ENCODE measurements at places on chromosomes 4 and X. TPM values are rescaled to one million over a fixed set of nuclear protein-coding genes. Genes with fewer than 3 reads are reported as not detected.
A peak's percentile ranks its signal among the peaks of the same experiment; 100 is the strongest.

- no peak for DNase-seq
Measured at GRCh38 chr4:2592572-2592971, 56.1 kb downstream of the FAM193A start.

GRCh38 chrX:127552571-127552970 is 499.6 kb downstream of the ACTRT1 start:
- DNase-seq, result no peak

GRCh38 chr4:114384629-114385028 is 214.0 kb upstream of the UGT8 start:
- DNase-seq, result no peak

DNA sequence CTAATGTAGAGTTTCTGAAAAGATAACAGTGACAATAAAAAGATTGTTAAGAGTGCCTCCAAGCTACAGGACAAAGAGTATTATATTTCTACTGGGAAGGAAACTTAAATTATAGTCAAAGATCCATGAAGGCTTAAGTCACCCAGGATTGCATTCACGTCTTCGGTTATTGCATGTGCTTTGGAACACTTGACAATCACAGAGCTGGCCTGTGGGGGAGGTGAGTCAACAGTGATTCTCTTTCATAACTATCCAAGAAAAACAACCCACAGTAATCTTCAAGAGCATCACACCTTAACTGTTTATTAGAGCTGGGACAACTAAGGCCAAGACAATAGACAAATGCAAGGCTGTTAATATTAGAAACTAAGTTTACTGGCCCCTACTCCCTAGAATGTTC is 40.3 kb downstream of the PDGFC start:
- no peak for DNase-seq

DNA sequence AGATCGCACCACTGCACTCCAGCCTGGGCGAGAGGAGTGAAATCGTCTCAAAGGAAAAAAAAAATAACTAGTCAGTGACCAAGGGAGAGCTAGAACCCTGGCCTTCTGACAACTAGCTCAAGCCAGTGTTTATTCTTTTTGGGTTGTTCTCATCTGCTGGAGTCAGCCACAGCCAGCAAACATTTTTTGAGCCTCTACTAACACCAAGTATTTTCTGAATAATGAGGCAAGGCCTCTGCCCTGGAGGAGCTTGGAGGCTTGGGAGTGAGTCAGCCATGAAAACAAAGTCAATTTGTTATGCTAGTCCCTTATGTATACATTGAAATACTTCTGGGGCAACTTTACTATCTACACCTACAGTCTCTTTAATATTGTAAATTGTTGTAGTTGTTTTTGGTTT is 46.5 kb downstream of the TMA16 start:
- DNase-seq, result no peak

DNA sequence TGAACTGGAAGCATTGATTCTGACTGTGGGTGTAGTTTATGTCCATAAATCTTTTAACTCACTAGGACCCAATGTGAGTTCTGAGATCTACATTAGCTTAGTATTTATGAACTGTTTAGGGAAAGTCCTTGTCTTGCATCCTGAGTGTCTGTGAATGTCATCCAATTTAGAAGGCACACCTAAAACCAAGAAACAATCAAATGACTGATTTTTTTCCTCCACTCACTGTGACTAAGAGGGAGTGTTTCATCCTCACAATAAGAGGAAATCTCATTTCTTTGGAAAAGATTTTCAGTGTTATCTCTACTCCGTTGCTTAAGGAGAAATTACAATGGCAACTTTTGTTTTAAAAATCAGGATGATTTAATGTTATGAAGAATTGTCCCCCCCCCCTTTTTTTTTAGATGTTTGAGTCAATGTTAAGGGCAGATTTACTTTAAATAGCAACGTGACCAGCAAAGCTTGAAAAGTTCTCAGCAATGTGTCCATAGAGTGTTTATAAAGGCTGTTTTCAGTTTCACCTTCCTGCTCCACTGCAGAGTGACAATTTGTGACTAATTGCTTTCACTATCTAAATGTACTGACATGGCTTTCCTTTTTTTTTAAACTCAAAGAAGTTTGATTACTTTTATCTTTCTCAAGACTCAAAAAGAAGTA is 173.0 kb downstream of the SPCS3 start:
- no peak for DNase-seq

DNA sequence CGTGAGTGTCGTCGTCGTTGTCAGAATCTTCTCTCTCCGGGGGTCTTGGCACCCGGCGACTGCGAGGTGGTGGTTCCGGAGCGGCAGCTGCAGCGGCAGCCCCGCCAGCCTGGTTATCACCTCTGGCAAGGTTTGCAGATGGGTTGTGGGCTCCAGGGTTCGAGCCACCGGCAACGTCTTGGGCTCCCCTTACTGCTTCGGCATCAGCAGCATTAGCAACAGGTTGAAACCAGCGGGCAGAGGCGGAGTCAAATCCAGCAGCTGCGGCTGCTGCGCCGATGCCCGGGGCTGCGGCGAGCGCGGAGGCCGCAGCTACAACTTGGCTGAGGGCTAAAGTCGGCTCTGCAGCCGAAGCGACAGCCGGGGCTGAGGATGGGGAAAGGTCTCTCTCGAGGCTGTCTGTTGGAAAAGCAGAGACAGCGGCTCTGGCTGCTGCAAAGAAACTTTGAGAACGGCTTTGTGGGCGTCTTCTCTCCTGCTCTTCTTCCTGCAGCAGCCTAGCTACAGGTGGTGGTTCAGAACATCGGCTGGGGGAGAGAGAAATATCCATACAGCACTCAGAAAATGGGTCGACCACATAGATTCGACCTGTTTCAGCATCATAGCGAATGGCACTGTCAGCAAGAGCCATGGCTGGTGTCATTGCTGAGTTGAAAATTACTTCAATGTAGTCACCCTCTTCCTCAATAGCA is 3.6 kb downstream of the IRS4 start:
- peak; percentile 26 for DNase-seq

GRCh38 chrX:69991685-69992084 is 58.1 kb downstream of the AWAT2 start:
- no peak for DNase-seq

DNA sequence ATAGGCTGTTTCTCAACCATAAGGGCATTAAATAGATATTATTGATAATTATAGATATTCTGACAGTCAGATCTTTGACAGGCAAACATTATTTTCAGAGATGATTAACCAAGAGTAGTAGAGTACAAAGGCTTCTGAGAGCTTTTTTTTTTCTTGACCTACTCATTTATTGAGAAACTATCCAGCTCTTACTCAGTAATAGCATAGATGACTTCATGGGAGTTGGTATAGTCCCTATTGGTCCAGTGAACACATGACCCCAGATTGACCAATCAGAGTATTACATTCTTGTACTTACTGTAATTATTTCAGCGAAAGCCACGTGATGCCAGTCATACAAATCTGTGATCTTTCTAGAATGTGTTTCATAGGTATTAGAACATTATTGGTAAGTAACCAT is 508.7 kb downstream of the FSTL5 start:
- no peak for DNase-seq

GRCh38 chr4:165464376-165464775 is 85.6 kb downstream of the CPE start:
- DNase-seq, result no peak

GRCh38 chrX:103464072-103464773 is 55.1 kb downstream of the RAB40A start:
- DNase-seq, result peak; percentile 3

DNA sequence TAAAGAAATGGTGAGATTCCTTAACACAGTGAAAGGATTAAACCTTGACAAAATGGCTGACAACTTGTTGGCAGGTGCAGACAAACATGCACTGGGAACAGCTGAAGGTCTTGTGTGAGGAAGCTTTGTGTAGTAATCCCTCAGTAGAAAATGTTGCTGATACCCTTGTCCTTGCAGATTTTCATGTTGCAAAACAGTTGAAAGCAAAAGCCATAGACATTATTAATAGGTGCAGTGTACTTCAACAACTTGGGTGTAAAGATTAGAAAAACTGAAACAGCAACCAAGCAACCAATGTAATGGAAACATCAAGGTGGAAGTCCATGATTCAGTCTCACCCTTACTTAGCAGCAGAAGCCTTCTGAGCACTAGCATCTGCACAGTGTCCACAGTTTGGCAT is 29.8 kb downstream of the UGT2B7 start:
- no peak for DNase-seq

DNA sequence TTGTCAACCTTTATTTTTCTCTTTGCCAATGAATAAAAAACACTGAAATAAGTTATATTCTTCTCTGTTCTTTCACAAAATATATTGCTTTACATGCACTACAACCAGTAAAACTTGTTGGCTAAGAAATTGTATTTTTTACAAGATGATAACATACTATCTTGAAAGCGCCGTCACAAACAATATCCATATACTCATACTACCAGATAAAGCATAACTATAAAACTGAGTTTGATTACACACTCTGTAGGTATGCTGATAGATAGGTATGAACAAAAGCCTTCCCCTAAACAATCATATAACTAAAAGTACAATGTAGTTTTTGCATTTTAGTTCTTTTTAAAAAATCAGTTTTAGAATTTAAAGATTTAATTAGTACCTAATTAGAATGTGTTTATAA is 13.6 kb upstream of the BMP2K start:
- DNase-seq, result no peak

DNA sequence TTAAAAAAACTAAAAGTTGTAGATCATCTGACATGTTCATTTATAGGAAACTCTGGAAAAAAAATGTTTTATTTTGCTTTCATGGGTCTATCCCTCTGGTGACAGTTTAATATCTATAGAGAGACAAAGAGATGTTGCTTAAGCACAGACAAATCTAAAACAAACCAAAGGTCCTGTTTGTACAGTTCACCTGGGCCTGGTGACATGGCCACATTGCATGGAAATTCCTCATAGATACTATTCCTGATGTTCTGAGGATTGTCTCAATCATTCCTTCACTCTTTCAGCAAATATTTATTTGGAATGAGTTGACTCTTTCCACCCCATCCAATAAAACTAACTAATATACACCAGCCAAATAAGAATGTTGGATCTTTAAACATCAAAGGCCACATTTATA is 259.1 kb upstream of the NOCT start:
- DNase-seq, result no peak

GRCh38 chr4:185998791-185999190 is 70.2 kb upstream of the TLR3 start:
- DNase-seq, result no peak

DNA sequence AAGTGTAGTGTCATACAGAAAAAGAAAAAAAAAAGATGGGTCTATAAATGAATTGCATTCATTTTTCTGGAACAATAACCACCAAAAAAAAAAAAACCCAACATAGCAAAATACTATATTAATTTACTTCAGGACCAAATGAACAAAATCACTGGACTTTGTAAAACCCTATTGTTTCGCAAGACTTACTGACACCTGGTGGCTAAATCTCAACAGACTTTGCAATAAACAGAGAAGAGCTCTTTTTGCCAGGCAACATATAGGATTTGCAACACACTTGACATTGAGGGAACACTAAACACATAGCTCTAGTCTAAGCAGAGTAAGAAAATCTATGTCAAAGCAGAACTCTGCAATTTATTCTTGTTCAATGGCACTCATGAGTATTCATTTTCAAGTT is 990.2 kb downstream of the STPG2 start:
- DNase-seq, result no peak

DNA sequence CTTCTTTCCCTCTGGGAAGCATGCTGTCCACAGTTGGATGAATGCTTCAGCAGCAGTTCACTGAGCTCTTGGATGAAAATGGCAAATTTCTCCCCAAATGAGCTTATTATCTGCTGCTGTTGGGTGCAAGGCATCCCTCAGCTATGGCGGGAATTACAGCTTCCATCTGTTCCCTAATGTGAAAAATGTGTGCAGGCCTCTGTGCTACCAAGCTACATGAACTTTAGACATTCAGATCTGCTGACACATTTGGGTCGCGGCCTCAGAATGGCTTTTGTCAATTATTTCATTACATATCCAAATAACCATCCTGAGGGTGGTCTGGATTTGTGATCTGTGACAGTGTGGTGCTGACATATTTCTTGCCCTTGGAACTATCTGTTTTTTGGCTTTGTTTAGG is 119.5 kb upstream of the SCML1 start:
- DNase-seq, result no peak

DNA sequence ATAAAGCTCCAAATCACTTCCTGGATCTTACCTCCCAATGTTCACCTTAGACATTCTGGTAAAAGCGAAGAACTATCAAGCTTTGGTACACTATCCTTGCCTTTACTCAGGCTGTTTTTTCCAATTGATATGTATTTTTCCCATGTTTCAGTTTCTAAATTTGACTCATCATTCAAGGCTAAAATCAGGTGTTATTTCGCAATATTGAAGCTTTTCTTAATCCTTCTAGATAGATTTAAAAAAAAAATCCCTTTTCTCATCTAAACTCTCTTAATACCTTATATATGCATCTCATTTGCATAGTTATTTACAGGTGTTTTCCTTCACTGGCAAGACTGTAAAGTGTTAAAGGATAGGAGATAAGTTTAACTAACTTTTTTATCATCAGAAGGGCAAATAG is 608.1 kb upstream of the FAM241A start:
- no peak for DNase-seq

Gene SMS
- 354 TPM for total RNA-seq

Gene CYTL1
- 13.5 TPM for total RNA-seq

Gene CRMP1
- 251 TPM for total RNA-seq

Gene FAM9B
- not detected for total RNA-seq

Gene RASGEF1B
- 1.9 TPM for total RNA-seq

Gene ASMTL
- 37.4 TPM for total RNA-seq

Gene CFI
- not detected for total RNA-seq

Gene CRLF2
- not detected for total RNA-seq

Gene CITED1
- total RNA-seq, result 4.8 TPM

Data from neural crest cell (in vitro differentiated cells).